Foreskin fibroblast (primary cell): ENCODE measurements at places on chromosomes 6 and 20.

DNA sequence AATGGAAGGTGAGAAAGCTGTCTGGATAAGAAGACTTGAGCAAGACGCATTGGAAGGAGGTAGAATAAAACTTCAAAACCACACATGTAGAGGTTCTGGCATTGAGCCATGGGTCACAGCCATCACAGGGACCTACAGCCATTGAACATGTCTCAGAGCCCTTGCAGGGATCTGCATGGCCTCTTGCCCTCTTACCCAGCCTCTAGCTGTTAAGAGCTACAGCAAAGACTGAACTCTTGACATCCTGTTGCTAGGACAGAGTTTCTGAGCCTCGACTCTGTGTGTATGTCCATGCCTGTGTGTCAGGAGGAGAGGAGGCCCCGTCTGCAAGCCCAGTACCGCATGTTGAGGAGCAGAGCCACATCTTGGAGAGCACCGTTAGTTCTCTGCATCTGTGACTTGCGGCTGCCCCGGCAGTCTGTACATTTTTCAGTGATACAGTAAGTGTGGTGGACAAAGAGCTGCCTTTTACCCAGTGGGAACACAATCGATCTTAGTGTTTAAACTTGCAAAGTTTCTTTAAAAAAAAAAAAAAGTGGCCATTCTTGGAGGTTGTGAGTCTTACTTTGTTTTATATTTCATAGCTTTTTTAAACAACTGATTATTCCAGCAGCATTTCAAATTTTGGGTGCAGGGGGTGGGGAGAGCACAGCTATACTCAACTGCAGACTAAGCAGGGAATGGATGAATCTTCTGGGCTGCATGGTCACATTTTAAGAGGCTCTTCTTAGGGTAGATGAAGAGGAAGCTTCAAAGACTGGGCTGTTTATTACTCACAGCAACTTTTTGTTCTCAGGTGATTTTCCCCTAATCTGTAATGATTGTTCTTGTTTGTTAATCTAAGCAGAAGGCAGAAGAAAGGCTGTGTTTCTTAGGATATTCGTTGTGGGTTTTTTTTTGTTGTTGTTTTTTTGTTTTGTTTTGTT, 88.5 kb downstream of the TBC1D7 start:
- peak; percentile 55 for DNase-seq

DNA sequence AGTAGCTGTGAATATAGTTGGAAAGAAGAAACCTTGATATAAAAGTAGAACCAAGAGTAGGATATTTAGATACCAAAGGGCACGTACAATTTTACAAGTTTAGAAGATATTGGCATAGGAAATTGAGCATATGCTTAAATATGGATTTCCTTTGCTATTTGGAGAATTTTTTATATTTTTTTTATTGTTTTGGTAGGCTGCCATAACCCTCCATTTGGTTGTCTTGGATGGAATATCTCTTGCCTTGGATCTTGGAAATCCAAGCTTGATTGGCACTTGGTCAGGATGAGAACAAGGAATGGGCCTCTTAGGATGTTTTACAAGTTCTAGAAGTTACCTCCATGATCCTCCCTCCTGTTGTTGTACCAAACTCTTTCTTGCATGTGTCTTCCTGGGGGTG, 297.1 kb downstream of the PRL start:
- no peak for DNase-seq

DNA sequence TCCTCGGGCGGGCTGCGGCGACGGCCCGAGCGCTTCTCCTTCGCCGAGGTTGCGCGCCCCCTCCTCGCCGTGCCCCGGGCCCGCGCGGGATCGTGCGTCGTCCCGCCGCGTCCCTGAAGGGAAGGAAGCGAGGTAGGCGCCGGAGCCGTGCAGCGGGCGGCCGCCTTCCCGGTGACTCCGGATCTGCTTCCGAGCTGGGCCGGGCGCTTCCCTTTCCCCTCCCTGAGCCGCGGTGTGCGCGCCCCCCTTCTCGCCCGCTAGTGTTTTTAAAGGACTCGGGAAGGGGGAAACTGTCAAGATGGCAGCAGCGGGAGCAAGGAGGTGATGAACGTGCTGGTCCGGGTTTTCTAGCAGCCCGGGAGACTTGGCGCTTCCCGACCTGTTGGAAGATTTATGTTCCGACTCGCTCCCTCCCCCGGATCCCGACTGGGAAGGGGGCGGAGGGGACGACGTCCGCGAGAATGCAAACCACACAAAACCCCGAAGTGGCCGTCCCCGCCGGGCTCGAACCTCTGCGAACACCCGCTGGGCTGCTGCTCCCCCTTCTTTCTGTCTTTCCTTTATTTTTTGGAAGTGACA, 744 bp upstream of the FOXO3 start:
- peak; percentile 60 for DNase-seq

DNA sequence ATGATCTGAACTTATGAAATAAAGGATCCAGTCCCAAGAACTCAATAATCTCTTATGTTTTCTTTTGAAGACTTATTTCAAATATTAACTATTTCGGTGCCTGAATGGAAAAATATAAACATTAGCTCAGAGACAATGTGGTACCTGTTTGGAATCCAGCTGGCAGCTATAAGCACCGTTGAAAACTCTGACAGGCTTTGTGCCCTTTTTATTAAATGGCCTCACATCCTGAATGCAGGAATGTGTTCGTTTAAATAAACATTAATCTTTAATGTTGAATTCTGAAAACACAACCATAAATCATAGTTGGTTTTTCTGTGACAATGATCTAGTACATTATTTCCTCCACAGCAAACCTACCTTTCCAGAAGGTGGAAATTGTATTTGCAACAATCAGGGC, 4.4 kb upstream of the KIAA0319 start:
- DNase-seq: no peak

GRCh38 chr6:73481969-73482368, 20.4 kb downstream of the MTO1 start:
- no peak for DNase-seq

DNA sequence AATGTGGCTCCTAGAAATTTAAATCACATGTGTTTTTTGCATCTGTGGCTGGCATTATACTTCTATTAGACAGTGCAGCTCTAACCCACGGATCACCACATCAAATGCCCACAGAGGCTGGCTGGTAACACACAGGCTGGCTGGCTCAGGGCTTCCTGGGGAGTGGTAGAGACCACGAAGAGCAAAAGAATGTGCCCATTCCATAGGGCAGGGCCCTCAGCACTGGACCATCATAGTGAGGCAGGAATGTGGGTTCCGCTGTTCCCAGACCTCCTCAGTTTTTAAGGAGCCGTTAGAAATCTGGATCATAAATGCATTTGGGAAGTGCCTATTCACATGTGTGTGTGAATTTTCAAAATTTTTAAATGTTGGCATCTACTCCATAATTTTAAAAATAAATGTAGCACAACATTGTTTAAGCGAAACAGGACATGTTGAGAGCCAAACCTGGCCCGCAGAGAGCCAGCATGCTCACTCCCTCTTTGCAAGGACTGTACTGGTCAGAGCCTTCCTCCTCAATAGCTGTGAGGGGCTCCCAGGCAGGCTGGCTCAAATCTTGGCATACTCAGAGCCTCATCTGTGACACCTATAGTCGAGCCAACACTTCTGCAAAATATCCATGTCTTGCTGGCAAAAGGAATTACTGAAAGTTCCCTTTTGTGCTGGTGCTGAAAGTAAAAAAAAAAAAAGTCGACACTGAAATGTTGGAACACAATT, 190.5 kb downstream of the FNDC1 start:
- no peak for DNase-seq

DNA sequence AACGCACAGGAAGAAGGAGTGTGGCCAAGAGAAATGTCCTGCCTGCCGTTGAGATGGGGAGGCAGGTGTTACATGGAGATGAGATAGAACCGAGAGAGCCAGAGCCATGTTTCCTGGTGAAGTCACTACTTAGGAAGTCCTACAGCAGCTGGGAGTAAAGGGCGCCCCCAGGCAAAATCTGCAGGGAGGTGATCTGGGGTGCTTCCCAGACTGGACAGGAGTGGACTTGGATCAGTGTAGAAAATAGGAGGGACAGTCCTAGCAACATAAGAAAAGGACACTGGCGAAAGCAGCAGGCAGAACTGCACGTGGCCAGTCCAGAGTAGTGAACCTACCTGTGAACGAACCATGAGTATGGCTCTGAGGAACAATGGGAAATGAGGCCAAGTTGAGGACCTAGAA, 85.3 kb downstream of the CD164 start:
- DNase-seq: no peak

GRCh38 chr20:49749625-49750024, 35.9 kb upstream of the B4GALT5 start:
- DNase-seq: no peak
